ENCODE measurements at places on chromosomes 16 and 17.

DNA sequence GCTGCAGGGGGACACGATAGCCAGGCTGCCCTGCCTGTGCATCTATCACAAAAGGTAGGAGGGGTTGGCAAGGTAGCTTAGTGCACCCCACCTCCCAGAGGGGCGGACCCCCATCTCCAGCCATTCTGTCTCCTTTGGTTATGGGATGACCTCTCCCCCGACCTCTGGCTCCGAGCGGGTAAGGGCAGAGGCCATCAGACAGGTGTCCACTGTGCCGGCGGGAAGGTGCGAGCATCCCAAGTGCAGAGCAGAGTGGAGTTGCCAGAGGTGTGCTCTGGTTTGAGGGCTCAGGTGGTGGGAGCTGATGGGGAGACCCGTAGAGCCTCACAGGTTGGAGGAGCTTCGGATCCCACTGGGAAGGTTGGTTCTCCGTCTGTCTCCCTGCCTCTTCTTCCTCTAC, 11.7 kb downstream of the LDHD start:
- DNase-seq, result no peak

DNA sequence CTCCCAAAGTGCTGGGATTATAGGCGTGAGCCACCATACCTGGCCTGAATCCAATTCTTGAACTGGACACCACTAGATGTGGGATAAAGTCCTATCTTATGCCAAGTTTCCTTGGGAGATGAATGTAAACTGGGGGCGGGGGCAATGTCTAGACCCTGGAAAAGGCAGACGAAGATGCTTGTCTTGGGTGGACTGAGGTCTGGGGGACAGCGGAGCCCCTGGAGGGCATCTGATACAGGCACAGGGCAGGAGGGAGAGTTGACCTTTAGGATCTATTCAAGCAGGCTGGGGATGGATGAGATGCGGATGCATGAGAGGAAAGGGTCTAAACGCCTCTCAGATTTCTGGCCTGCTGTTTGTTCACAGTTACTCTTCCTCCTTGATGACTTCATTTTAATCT, 11.7 kb downstream of the C1QTNF1 start:
- no peak for DNase-seq

- no peak for DNase-seq
Observed at GRCh38 chr17:34222722-34223497, 32.2 kb upstream of the CCL2 start.

GRCh38 chr17:81035521-81036196, 708 bp downstream of the BAIAP2 start:
- DNase-seq, result peak; percentile 11

DNA sequence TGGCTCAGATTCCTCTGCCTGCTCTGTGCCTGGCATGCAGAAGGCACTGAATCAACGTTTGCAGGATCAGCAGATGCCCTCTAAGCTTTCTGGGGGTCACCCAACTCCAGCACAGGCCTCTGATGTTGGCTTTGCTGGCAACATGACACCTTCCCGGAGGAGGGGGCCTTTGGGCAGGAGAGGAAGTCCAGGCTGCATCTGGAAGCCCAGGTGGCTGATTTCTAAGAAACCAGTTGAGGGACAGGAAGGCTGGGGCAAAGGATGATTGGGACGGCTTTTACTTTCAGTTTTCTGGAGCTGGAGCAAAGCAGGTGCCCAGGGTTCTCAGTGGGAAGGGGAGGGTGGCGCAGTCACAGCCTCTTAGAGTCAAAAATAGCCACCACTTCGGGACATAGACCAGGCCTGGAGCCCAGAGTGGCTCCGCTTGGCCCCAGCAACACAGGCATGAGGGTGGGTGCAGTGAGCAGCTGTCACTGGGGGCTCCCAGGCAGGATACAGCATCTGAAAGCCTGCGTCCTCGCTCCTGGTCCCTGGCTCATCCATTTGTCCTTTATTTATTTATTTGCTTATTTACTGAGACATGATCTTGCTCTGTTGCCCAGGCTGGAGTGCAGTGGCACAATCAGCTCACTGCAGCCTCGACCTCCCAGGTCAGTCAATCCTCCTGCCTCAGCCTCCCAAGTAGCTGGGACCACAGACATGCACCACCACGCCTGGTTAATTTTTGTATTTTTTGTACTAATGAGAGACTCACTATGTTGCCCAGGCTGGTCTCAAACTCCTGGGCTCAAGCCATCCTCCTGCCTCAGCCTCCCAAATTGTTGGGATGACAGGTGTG, 15.1 kb downstream of the SOCS1 start:
- no peak for DNase-seq

DNA sequence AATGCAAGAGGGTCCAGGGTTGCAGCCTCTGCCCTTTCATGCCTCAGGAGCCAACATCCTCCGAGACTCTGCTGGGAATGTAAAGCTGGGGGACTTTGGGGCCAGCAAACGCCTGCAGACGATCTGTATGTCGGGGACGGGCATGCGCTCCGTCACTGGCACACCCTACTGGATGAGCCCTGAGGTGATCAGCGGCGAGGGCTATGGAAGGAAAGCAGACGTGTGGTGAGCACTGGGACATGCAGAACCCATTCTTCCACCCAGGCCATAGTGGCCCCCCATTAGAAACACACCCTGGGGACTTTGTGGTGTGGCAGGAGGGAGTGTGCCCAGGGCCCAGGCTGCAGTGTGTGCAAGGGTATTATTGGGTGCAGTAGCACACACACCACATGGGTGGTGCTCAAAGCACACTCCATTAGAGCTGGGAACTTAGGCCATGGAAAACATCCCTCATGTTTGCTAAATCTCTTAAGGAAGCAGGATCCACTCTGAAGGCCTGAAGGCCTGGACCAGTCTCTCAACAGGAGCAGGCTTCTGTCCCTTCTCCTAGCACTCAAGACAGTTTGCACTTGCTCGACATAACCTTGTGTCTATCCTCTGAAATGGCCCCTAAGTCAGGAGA, 7.6 kb downstream of the LIMD2 start:
- no peak for DNase-seq

DNA sequence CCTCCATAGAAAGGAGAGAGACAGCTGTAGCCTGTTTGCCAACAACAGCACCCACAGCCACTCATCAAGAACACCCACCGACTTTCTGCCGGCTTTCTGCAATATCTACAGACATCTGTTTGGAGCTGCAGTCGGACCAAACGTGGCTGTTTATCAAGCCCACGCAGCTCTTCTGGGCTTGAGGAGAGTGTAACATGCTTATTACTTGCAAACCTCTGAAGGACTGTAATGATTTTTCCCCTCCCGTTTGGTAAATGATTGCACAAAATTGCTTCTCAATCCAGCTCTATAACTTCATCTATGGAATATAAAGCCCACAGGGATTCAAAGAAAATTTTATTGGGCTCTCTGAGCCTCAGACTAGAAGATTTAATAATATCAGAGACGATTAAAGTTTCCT, 100.5 kb downstream of the VAT1L start:
- DNase-seq, result no peak

DNA sequence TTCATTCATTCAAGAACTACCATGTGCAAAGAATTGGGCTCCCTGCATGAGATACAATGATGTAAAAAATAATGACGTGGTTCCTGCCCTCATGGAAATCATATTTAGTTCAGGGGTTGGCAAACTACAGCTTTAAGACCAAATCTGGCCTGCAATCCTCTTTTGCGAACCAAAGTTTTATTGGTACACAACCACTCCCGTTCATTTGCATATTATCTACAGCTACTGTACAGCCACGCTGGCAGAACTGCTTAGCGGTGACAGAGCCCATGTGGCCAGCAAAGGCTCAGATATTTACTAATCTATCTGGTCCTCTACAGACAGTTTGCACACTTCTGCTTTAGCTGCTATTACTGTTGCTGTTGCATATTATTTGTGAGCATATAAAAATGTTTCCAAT, 167.7 kb downstream of the XYLT1 start:
- DNase-seq, result no peak

DNA sequence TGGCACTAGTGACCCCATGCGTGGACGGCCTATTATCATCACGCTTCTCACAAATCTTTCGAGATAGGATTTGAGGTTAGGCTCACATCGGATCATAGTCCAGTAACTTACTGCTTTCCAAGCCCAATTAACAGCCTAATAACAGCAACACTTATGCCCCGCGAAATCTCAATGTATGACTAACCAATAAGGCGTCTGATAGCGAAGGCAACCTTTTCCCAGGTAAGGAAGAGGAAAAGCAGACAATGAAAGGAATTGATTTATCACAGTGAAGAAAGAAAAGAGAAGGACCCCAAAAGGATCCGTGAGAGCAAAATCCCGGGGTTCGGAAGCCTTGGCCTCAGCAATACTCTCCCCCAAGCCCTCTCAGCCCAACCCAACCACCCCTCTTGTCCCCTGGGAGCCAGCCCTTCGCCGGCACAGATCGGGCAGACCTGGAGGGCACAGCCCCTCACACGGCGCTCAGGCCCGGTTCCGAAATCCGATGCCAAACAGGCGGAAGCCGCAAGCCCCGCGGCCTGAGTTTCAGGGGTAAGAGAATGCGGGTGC, 534 bp downstream of the GPATCH8 start:
- no peak for DNase-seq

GRCh38 chr17:38509772-38510420, 81.6 kb downstream of the ARHGAP23 start:
- peak; percentile 27 for DNase-seq

DNA sequence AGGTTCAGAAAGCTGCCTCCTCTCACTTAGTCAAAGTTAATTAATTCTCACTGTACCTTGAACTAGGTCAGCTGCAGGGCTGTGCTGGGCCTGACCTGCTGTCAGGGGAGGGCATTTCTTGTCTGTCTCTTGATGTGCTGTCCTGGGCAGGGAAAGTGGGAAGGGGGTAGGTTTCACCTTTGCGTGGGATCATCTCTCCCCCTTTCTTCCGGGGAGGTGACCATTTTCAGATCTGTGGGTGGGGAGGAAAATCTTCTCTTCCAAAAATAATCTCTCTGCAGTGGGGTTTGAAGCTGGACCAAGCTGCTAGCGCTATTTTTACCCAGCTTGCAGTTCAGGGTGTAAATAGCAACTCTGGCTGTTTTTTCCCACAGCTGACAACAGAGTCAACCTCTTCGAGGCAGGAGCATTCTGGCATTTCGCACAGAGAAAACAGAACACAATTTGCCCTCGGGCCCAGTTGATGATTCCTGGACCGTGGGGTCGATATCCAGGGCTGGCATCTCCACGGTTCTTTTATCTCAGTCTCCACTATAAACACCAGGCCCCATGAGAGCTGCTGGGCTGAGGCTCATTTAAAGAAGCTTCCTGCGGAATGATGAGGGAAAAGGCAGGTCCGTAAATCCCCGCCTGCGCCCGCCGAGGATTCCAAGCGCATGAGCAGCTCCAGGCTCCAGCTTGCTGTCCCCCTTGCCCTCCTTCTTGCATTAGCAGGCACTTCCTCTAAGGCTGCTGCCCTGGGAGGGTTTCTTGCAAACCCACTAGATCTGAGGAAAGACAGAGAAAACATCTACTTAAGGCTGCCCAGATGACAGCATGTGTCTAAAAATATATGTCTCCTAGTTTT, 93.9 kb downstream of the YPEL2 start:
- DNase-seq, result peak; percentile 81

GRCh38 chr17:75842963-75843576, 1.1 kb downstream of the UNC13D start:
- DNase-seq, result no peak

DNA sequence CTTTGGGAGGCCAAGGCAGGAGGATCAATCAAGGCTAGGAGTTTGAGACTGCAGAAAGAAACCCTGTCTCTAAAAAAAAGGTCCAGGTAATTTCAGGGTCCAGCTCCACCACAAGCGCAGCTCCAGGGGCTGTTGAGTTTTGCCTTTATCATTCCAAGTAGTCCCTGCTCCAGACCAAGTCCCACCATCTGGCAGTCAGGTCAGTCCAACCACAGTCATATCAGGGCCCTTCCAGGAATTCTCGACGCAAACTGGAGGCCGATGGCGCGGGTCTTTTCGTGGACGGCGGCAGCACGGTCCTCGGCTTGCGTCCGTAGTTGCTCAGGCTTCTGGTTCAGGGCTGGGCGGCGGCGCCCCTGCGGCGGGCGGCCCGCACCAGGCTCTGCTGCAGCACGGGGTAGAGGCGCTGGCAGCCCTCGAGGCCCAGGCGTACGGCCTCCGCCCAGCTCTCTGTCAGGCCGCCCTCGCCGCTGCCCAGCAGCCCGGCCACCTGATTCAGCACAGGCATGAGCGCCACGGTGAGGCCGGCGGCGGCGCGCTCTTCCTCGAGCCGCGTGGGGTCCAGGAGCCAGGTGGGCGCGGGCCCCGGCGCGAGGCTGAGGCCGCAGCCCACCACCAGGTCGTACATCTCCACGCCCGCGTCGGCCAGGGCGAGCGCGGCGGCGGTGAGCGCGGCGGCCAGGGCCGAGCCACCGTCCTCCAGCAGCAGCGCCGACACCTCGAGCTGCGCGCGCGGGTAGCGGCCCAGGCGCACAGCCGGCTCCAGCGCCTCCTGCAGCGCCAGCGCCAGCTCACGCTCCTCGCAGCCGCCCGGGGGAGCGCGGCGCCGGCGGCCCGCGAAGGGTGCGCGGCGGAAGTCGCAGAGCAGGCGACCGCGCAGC, 752 bp downstream of the EXOSC6 start:
- peak; percentile 33 for DNase-seq

DNA sequence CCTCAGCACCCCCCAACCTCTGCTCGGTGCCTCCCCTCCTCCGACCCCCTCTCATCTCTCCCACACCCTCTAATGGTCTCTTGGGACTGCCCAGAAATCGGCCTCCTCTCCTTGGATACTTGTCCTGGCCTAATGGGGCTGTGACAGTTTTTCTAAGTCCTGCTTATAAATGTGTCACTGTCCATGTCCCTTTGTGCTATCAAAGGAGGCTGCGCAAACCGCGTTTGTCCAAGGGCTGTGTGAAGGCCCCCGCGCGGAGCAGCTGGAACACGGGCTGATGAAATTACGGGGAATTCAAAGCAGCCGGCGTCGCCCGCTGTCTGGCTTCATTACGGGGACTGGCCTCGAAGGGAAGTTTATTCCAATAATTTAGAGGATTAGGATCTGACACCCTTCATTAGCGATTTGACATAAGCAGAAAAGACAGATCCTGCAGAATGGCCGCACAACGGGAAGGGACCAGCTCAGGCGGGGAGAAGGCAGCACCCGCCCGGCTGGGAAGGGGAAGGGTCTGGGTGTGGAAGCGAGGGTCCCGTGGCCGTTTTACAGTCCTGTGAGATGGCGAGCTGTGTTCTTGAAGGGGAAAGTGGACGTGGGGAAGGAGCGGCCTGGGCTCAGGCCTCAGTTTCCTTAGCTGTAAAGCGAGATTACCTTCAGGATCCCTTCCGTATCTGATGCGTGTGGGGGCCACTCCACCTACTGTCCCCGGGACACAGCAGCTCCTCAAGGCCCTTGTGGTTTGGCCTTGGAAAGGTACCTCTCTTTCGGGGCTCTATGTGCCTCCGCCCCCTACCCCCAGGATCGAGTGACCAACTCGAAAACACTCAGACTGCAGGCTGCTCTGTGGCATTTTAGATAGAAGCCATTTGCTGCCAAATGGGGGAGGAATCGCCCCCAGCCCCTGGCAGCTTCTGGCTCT, 1.6 kb upstream of the WFIKKN2 start:
- DNase-seq, result no peak

DNA sequence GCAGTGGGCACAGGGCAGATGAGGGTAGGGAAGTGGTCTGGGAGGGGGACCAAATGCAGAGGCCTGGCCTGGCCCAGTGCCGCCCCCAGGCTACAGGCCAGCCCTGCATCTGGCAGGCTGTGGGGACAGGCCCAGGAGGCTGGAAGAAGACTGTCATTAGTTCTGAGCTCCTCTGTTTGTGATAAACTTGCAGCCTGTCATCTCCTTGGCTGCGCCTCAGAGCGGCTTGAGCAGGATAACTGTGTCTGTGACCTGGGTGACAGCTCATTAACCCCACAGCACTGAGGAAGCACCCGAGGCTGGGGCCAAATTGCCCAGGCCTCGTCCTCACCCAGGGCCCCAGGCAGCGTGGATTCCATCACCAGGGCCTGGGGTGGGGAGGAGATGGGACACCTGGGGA, 23.9 kb downstream of the ABCC3 start:
- no peak for DNase-seq

GRCh38 chr17:10083864-10084263, 114.5 kb downstream of the GAS7 start:
- DNase-seq, result no peak

GRCh38 chr17:19317359-19318095, 45.0 kb downstream of the B9D1 start:
- DNase-seq, result peak; percentile 62
